ENCODE measurements at places on chromosomes 12 and 14. TPM values are rescaled to one million over a fixed set of nuclear protein-coding genes. Genes with fewer than 3 reads are reported as not detected.

- no peak for DNase-seq
These were observed 507 bp upstream of the KRT73 start for GRCh38 chr12:52618866-52619265.

- DNase-seq, result no peak
These were observed 64.0 kb downstream of the SPTSSA start for GRCh38 chr14:34398024-34398423.

- no peak for DNase-seq
These were observed 6.5 kb downstream of the TAS2R19 start for GRCh38 chr12:11015775-11016430.

GRCh38 chr14:68255693-68256178, 436.2 kb downstream of the RAD51B start:
- no peak for DNase-seq

- DNase-seq, result no peak
These were observed 409.2 kb downstream of the IPO8 start for GRCh38 chr12:30286345-30286926.

Gene PARPBP
- 3.9 TPM for total RNA-seq

GRCh38 chr12:56728139-56728861, 3.2 kb upstream of the NACA start:
- DNase-seq, result no peak

Gene DIO3
- 5.1 TPM for total RNA-seq

Gene G2E3
- 12.5 TPM for total RNA-seq

Gene KRT77
- 0.48 TPM for total RNA-seq

- DNase-seq, result no peak
These were observed 4.4 kb upstream of the CFL2 start for GRCh38 chr14:34718750-34719304.

DNA sequence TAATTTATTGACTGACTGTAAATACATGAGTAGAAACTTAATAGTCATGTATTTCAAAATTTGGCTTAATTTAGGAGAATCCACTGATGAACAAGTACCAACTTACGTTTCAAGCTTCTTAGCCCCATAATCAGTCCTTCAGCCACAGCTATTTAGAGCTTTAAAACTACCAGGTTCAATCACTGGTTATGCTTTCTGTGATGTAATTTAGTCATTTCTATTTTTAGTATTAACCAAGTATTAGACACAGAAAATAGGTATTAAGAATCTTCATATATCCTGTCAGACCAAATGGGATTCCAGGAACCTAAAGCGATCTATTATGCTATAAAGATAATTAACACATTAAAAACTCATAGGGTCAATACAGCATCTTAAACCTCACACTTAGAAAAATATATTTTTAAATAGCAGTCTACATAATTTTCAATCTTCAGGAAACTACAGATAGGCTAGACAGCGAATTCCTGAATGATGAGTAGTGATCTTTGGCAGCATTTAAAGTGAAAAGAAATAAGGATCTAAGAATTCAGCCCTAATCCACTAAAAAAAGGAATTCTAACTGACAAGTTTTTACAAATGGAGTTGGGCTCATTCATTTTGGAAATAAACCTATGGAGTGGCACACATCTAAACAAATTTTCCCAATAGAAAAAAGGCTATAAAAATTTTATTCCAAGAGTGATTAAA, 51.5 kb downstream of the ZC3H14 start:
- no peak for DNase-seq

Gene PLEKHG7
- total RNA-seq, result 0.15 TPM

DNA sequence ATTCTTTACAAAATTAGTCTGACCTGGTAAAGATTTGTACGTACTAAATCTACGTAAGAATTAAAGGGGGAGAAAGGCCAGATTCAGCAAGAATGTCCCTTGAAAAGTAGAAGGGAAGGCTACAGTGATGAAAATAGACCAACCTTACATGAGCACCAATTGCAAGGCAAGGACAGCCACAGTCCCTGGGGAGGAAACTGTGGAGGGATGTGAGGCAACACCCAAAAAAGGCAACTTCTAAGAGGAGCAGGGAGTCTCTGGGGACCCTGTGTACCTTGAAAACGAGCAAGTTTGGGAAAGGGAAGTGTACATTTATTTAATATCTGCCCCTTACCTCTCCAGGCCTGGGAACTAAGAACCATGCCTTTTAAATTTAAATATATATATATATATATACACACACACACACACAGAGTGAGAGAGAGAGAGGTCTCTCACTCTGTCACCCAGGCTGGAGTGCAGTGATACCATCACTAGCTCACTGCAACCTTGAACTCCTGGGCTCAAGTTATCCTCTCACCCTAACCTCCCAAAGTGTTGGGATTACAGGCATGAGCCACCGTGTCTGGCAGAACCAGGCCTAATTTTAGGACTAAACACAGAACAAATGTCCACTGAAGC, 56.4 kb downstream of the TMCC3 start:
- DNase-seq, result no peak

DNA sequence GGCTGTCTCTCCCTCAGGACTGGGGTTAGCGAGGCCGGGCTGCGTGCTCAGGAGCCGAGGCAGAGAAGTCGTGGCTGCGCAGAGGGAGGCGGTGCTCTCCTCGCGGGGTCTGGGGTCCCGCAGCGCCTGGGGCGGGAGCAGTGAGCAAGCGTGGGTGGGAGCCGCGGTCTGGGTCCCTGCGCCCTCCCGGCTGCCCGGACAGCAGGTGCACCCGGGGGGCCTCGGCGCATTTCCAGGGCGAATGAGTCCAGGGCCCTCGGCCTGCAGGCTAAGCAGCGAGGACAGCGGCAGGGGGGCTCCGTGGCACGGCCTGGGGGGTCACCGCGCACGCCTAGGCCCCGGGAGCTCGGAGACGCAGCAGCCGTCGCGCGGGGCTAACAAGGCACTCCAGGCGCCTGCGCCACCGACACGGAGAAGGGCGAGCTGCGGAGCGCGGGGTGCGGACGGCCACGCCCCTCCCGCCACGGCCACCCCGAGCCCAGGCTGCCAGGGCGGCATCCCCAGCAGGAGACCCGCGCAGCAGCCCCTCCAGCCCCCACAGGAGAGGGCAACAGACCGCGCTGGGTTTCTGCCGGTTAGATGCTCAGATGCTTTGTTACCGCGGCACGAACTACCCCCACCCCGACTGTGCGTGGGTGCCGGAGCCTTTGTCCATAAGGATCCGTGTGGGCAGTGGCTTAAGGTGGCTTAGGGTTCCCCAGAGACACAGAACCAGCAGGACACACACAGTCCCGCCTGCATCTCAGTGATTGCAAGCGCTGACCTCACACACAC, 117.7 kb upstream of the C14orf180 start:
- DNase-seq, result no peak

Gene NTF3
- 1.3 TPM for total RNA-seq

- DNase-seq, result no peak
These were observed 34.3 kb upstream of the CHFR start for GRCh38 chr12:132921685-132922084.

GRCh38 chr14:63182968-63183367, 21.3 kb upstream of the RHOJ start:
- no peak for DNase-seq

Gene TNS2
- 156 TPM for total RNA-seq

- DNase-seq, result no peak
These were observed 20.4 kb downstream of the DLK1 start for GRCh38 chr14:100747021-100747586.

Gene TIGAR
- total RNA-seq, result 7.5 TPM

DNA sequence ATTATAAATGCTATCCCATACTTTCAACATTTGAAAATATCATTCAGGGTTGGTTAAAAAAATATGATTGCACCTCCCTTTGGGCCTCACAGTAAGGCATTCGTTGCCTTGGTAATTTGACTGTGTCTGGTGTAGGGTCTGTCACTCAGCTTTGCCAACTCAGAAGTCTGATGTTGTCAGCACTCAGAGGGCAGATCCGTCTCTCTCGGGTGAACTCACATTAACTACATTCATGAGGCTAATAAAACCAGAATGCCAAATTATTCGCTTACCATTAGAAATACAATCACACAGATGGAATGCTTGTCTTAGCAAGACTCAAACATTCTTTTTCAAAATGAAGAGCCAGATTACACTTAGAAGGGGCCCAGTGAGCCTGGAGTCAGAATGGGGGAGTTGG, 53.0 kb downstream of the NPAS3 start:
- no peak for DNase-seq

GRCh38 chr12:48192861-48193260, 9.4 kb downstream of the CCDC184 start:
- no peak for DNase-seq

Gene INHBC
- not detected for total RNA-seq

Gene IGF1
- total RNA-seq, result 108 TPM

- DNase-seq, result no peak
These were observed 77.4 kb upstream of the REP15 start for GRCh38 chr12:27618836-27619235.

Gene SETD3
- total RNA-seq, result 101 TPM

- no peak for DNase-seq
These were observed 163.9 kb downstream of the ADGRD1 start for GRCh38 chr12:131117438-131118245.

DNA sequence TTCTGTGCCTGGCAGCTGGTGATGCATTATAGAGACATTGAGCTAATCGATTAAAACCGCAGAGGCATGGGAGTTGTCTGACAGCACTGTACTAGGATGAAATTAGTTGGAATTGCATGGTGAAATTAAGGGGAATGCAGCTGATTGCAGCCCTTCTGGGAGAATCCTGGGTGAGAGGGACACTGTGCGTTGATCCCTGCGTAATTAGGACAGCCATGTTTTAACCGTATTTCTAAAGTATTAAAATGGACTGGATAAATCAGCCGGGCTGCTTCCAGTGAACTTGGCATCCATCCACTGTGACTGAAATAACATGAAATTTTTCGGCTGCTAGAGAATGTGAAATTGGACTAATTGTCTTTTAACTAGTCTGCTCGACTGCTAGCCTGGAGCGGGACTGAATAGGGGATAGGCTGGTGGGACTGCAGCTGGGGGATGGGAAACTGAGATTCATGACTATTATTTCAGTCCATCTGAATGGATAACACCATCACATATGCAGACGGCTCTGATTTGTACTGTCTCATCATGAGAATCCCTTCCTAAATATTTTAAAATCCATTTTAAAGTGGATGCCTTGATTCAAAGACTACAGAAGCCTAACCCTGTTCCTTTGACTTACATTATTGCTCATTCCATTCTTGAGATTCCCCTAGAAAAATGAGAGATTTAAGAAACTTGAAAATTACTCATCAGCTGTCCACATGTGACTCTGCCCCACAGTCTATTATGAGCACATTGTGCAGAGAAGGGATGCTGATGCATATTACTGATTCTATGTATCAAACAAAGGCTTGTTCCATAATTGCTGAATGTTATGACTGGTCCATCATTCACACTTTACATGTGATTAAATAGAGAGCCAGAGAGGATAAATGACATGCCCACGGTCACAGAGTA, 343.9 kb downstream of the NPAS3 start:
- DNase-seq, result no peak

- peak; percentile 99 for DNase-seq
These were observed 32.1 kb upstream of the GSG1 start for GRCh38 chr12:13135371-13136178.

DNA sequence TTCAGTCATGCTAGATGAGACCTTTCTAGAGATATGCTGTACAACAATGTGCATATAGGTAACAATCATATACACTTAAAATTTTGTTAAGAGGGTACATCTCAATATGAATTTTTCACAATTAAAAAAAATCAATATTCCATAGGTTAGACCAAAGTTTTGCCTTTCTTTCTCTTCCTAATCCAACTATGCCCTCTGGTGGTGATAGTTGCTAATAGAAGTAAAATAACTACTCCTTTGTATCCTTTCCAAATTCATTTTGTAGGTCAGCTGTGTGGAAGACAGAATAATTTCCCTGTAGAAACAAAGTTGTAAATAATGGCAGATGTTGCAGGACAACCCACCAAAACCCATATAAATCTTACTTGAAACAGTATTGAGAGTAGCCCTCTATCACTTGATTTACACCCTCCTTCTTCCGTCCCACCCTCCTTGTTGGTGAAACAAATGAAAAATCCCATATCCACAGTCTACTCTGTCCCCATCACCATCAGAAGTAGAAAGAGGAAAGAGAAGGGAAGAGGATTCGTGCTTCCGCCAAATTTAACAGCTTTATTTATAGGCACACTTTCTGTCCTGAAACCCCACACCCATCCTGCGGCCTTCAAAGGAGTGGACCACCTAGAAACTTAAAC, 34.2 kb upstream of the KICS2 start:
- no peak for DNase-seq

- no peak for DNase-seq
These were observed 23.6 kb upstream of the C12orf71 start for GRCh38 chr12:27105746-27106536.

GRCh38 chr12:132375747-132376463, 46.5 kb upstream of the GALNT9 start:
- DNase-seq, result no peak

DNA sequence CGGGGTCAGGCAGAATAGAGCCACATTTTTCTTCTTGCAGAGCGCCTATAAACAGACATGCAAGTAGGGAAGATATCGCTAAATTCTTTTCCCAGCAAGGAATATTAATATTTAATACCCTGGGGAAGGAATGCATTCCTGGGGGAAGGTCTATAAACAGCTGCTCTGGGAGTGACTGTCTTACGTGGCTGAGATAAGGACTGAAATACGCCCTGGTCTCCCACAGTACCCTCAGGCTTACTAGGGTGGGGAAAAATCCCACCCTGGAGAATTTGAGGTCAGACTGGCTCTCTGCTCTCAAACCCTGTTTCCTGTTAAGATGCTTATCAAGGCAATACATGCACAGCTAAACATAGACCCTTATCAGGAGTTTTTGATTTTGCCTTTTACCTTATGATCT, 262.3 kb downstream of the CEP128 start:
- DNase-seq, result no peak

GRCh38 chr14:91327250-91327595, 82.7 kb upstream of the GPR68 start:
- no peak for DNase-seq

Gene C14orf180
- total RNA-seq, result 32.3 TPM

Gene KRT75
- total RNA-seq, result not detected

DNA sequence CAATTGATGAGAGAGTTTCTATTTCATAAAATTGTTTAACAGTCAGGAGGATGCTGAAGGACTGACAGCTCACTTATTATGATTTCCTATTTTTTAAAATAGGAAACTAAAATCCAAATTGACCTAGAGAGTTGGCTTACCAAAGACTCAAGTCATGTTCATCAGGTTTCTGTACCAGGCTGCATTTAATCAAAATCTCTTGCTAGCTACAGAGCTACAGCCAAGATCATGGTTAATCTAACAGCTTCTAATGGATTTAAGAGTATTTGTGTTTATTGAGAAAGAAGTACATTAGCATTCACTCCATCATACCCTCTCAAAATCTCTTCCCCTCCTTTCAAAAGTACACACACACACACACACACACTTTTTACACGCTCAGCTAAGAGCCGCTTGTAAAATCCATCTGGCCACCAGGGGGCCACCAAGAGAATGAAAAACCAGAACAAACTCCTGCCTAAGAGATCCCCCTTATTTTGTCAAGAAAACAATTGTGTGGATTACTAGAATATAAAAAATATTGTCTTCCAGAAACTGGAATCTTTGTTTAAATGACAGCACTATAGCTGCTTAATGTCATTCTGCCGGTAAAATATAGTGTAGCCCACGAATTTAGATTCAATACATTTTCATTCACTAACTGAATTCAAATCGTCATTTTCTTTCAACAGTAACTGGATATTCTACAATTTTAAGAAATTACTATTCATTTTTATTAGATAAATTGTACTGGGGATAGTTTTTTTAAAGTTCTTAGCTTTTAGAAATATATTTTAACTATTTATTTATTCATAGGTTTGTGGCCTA, 334.0 kb downstream of the BTG1 start:
- peak; percentile 61 for DNase-seq
